ENCODE measurements at places on chromosomes 12 and 14.

DNA sequence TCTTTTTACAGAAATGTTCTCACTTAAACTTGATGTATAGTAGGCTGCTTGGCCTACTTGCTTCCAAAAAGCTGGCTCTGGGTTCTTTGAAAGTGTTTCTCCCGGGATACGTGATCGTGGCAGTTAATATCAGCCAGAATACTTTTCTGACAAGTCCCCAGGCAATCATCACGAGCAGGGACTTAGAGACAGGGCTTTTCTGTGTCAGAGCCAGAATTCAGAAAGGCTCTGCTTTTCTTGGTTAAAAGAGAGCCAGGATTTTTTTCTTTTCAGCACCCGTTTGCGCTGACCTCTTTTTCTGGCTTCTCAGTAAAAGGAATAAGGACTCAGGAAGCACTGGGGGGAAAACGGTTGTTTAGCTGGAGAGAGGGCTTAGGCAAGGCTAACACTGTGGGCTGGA is 57.8 kb upstream of the ARHGAP5 start:
- DNase-seq = no peak

DNA sequence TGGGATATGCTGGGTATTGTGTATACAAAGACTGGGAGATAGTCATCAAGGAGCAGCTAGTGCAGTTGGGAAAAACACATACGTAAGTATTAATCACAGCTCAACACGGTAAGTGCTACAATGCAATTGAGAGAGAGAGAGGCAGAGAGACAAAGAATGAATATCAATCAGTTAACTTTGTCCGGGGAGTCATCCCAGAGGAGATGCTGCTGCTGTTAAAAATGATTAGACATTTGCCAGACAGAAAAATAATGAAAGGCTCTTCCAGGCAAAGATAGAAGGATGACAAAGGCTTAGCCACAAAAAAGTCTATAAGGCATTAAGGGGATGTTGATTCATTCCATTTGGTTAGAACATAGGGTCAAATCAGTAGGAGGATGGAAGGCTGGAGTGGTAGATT is 45.1 kb downstream of the AKAP6 start:
- no peak for DNase-seq

- no peak for DNase-seq
Observed at GRCh38 chr14:81991998-81992397, 458.3 kb upstream of the SEL1L start.

DNA sequence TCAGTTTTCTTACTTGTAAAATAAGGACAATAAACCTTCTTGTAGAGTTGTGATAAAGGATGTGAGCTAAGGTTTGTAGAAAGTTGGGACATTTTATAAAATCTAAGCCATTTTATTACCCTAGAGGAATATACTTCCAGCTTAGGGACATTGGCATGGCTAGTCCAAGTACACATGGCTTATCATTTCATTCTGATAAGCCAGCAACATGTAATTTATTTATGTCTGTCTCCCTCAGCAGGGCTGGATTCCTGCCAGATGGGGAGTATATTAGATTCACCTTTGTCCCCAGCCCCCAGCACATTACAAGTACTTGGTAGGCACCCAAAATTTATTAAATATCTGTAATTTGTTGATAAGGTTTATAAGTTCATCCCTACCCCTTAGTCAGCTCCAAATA is 6.3 kb upstream of the ATG14 start:
- DNase-seq = no peak

DNA sequence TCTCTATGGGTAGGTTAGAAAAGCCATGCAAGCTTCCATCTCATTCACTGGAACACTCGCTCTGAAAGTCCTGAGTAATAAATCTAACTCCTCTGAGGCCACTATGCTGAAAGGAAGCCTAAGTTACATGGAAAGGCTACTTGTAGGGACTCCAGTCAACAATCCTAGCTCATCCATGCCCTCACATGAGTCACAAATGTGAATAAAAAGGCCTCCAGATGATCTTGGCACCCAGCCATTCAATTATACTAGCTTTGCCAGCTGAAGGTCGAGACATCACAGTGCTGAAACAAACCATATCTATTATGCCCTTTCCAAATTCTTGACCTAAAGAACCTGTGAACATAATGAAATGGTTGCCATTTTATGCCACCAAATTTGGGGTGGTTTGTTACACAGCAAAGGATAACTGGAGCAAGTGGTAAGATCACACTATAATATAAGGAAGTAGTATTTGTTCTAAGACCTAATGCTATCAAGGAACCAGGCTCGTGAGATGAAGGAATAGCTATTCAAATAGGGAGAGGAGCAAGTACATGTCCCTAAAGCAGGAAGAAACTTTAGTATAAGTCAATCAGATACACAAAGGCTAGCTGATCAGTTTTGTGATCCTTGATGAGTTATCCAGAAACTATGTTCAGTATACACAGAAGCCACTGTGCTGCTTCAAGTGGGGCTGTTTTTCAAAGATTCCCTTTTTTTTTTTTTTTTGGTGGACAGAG is 142.1 kb downstream of the MED13L start:
- DNase-seq = no peak

GRCh38 chr12:27511031-27511722 is 12.8 kb upstream of the PPFIBP1 start:
- DNase-seq = no peak

DNA sequence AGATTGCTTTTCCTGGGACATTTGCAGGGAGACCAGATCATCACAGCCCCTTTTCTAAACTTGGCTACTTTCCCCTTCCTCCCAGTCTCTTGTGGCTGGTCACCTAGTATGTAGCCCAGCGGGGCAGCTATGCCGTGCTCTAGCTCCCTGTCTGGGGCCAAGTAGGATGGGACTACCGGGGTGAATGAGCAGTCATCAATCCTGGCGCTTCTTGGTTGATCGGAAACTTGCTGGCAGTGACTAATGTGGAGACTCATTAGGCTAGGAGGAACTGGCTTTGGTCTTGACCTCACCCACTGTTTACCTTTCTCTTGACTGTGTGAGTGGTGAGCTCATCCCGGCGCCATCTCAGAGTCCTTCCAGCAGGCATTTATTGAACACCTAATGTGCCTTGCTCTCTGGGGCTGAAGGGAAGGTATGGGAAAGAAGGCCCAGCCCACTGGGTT is 15.9 kb downstream of the PLEKHG3 start:
- DNase-seq = no peak

DNA sequence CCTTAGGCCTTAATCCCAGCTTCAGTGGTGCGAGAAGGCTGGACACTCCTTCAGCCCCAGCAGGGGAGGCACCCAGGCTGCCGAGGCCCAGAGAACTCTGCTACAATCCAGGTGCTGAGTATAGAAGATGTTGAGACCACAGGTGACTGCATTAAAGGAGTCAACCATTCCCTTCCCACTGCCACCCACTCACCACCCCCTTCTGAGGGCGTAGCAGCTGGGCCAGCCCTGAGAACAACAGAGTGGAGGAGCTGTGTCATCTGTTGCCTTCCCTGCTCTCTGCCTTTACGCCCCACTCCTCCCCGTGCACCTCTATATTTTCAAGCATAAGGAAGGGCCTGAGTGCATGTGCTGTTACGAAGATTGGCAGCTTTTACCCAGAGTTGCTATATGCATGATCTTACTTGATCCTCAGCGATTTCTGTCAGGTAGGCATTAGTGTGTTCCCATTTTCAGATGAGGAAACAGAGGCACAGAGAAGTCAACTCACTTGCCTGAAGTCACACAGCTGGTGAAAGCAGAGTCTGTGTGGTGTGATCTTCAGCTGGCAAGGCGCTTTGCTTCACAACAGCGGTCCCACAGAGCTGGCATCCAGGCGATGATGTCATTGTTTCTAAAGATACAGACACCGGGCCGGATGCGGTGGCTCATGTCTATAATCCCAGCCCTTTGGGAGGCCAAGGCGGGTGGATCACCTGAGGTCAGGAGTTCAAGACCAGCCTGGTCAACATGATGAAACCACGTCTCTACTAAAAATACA is 46.7 kb downstream of the RIN3 start:
- no peak for DNase-seq

DNA sequence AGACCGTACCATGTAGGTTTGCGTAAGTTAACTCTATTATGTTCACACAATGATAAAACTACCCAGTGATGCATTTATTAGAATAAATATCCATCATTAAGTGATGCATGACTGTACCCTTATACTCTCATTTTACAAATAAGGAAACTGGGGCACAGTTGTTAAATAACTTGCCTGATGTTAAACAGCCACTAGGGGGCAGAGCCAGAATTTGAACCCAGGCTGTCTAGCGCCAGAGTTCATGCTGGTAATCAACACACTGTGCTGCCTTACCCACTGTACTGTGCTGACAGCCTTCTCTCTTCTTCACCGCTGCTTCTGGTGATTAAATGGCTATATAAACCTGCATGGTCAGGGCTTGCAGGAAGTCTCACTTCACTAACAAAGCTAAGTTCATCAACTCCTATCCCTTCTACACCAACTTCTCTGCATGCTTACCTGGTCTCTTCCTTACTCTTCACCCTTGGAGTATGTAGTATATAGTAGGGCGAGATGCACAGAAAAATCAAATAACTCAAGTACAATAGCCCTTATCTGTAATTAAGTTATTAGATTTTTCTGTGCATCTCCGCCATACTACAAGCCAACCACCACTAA is 43.6 kb upstream of the APPL2 start:
- DNase-seq = no peak

DNA sequence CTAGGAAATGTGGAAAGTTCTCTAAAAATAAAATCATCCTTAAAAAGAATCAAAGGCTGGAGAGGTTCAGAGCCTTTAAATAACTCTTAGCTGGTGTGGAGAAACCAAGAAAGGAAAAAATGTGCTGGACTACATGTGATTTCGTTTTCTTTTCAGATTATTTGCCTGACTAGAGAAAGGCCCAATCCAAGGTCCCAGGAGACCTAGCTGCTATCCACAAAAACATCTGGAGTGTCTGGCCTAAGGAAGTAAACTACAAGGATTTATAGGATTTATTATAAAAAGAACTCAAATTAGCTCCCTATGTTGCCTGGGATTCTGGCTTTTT is 774 bp upstream of the TMEM30B start:
- DNase-seq = no peak

DNA sequence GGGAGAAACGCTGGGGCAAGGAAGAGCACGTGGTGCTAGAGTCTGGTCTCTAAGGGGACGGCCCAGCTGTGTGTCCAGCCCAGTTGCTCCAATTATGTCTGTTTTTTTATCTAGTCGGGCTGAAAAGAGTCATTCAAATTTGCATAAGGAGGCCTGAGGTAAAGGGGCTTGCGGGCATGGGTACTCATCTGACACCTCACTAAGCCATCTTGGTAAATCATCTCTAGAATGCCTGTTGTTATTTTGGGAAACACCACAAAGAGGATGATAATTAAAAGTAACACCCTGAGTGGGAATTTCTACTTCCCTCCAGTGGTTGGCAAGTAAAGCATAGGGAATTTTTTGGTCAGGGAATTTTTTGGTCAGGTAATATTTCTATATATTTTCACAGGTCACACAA is 196.1 kb upstream of the ALG10B start:
- DNase-seq = no peak

GRCh38 chr12:24226745-24227350 is 277.4 kb upstream of the SOX5 start:
- no peak for DNase-seq

DNA sequence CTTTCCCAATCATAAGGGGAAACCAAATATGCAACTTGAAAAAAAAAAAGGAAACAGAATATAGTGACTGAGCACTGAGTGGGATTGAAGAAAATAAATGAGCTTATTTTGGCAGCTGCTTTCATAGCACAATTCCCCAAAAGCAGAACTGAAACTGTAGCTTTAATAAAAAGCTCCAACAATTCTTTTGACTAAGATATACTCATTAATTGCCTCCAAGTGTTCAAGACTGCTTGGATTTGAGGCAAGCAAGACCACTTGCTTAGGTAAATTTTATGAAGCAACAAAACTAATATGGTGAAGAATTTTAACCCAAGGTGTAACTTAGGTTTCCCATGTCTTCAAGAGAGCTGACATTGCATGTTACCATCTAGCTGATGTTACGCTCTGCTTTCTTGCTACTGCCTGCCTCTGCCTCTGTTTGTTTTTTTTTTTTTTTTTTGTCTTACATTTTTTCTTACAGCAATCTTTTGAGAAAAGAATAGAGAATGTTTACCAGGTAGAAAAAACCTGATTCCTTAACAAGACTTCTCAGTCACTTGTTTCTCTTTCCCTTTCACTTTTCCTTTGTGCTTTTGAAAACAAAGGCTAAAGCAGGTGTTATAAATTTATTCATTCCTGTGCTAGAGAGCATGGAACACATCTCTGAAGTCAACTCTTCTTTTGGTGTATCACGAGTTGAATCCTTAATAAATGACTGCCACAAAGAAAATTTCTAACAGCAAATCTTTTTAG is 134.4 kb downstream of the BCAT1 start:
- no peak for DNase-seq

- DNase-seq = no peak
Observed at GRCh38 chr12:52172956-52173355, 18.9 kb downstream of the KRT80 start.

GRCh38 chr12:50151047-50151687 is 16.0 kb downstream of the CERS5 start:
- no peak for DNase-seq
